Stomach (tissue), 19 donors: ENCODE measurements at places on chromosomes 6 and 20. TPM values are rescaled to one million over a fixed set of nuclear protein-coding genes. Genes with fewer than 3 reads are reported as not detected.

The DEFB125 gene
- not detected for total RNA-seq

The PCK1 gene
- total RNA-seq, result 0.58 TPM

The AKAP12 gene
- 44.9 TPM for total RNA-seq

The TCP11 gene
- total RNA-seq, result not detected

The KIAA0408 gene
- 9.4 TPM for total RNA-seq

The DSTN gene
- total RNA-seq, result 1,254 TPM

The TUBE1 gene
- total RNA-seq, result 104 TPM

The RAB44 gene
- 2.5 TPM for total RNA-seq

The GPSM3 gene
- not detected for total RNA-seq

The SOX4 gene
- 10.3 TPM for total RNA-seq

The DEFB132 gene
- not detected for total RNA-seq

The HBS1L gene
- total RNA-seq, result 33.2 TPM

The MAPK13 gene
- 95.9 TPM for total RNA-seq

The CBLN4 gene
- total RNA-seq, result not detected

The TGM3 gene
- total RNA-seq, result not detected

The PYGB gene
- total RNA-seq, result 106 TPM

The LAMP5 gene
- not detected for total RNA-seq

The PRDM13 gene
- not detected for total RNA-seq

The RAMACL gene
- 9.0 TPM for total RNA-seq

The TDRD6 gene
- total RNA-seq, result not detected

The LST1 gene
- total RNA-seq, result not detected

The PTGIS gene
- 24.8 TPM for total RNA-seq

The DSP gene
- 121 TPM for total RNA-seq

The STMND1 gene
- total RNA-seq, result not detected

The JAG1 gene
- 54.8 TPM for total RNA-seq

The PPARD gene
- 25.4 TPM for total RNA-seq

The KHDC1L gene
- total RNA-seq, result not detected

The TAF8 gene
- total RNA-seq, result 11.7 TPM

The OPRM1 gene
- not detected for total RNA-seq

The PACRG gene
- total RNA-seq, result 28.6 TPM

The ECT2L gene
- total RNA-seq, result not detected

The RGS17 gene
- 2.3 TPM for total RNA-seq

The CTCFL gene
- not detected for total RNA-seq

The PGC gene
- 7,987 TPM for total RNA-seq

The CST11 gene
- total RNA-seq, result not detected

The GJA1 gene
- 13.6 TPM for total RNA-seq

The RRBP1 gene
- 456 TPM for total RNA-seq

The FKBP1C gene
- total RNA-seq, result 0.37 TPM

The EPHA7 gene
- 1.2 TPM for total RNA-seq

The LY6G6D gene
- not detected for total RNA-seq

The HCK gene
- total RNA-seq, result 4.9 TPM

The HTR1B gene
- 3.5 TPM for total RNA-seq

The RBPJL gene
- total RNA-seq, result not detected

The OTOR gene
- total RNA-seq, result not detected

The USP49 gene
- 26.3 TPM for total RNA-seq

The ASIP gene
- total RNA-seq, result not detected

The BPIFB1 gene
- 20.2 TPM for total RNA-seq

The STX11 gene
- total RNA-seq, result not detected

The TSBP1 gene
- total RNA-seq, result not detected

The RSPO4 gene
- total RNA-seq, result not detected

The BCAS1 gene
- total RNA-seq, result 70.7 TPM

The LSM2 gene
- 11.0 TPM for total RNA-seq

The CCN6 gene
- total RNA-seq, result not detected
